Pancreas (tissue), 10 donors: ENCODE measurements at places on chromosomes 7 and 10.

- no peak for DNase-seq
- no peak overlapping the region for H3K27ac ChIP-seq
- H3K27me3 ChIP-seq = no peaks in the 10 kb centered on the region
Observed at GRCh38 chr10:69957241-69957885, 95.3 kb upstream of the MACROH2A2 start.

GRCh38 chr7:129739427-129739826, 127.9 kb downstream of the NRF1 start:
- no peak overlapping the region for H3K27ac ChIP-seq
- no peaks in the 10 kb centered on the region for H3K36me3 ChIP-seq
- H3K4me1 ChIP-seq = no peaks in the 10 kb centered on the region

- H3K36me3 ChIP-seq = no peaks in the 10 kb centered on the region
- H3K27ac ChIP-seq = no peak overlapping the region
- DNase-seq = no peak
- peaks cover 17% of the 10 kb centered on the region for H3K4me1 ChIP-seq
Observed at GRCh38 chr10:34748767-34749166, 66.3 kb downstream of the PARD3 start.

GRCh38 chr10:113097036-113097435, 147.0 kb downstream of the TCF7L2 start:
- H3K36me3 ChIP-seq = no peaks in the 10 kb centered on the region
- no peak for DNase-seq
- no peak overlapping the region for H3K27ac ChIP-seq

GRCh38 chr10:46232084-46232483, 54.7 kb upstream of the ANTXRL start:
- no peaks in the 10 kb centered on the region for H3K27me3 ChIP-seq
- DNase-seq = no peak
- H3K36me3 ChIP-seq = no peaks in the 10 kb centered on the region
- no peak overlapping the region for H3K4me3 ChIP-seq
- no peak overlapping the region for H3K27ac ChIP-seq

DNA sequence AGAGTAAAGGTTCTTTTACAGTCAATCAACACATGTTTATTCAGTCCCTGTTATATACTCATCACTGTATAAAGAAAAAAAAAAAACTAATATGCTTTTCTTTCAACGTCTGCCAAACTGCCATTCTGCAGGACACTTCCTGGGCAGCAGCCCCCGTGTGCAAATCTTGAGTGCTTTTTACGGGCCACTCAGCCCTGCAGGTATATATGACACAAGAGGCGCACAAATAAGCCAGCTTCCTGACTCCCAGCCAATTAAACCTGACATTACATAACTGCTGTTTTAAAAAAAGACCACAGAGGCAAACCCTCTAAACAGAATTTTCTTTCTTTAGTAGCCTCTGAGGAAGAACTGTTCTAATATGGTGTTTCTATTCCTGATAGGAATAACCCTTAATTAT, 263.0 kb upstream of the NEBL start:
- H3K4me1 ChIP-seq = peaks cover 9% of the 10 kb centered on the region
- H3K4me3 ChIP-seq = no peak overlapping the region
- no peak for DNase-seq
- H3K27ac ChIP-seq = no peak overlapping the region

DNA sequence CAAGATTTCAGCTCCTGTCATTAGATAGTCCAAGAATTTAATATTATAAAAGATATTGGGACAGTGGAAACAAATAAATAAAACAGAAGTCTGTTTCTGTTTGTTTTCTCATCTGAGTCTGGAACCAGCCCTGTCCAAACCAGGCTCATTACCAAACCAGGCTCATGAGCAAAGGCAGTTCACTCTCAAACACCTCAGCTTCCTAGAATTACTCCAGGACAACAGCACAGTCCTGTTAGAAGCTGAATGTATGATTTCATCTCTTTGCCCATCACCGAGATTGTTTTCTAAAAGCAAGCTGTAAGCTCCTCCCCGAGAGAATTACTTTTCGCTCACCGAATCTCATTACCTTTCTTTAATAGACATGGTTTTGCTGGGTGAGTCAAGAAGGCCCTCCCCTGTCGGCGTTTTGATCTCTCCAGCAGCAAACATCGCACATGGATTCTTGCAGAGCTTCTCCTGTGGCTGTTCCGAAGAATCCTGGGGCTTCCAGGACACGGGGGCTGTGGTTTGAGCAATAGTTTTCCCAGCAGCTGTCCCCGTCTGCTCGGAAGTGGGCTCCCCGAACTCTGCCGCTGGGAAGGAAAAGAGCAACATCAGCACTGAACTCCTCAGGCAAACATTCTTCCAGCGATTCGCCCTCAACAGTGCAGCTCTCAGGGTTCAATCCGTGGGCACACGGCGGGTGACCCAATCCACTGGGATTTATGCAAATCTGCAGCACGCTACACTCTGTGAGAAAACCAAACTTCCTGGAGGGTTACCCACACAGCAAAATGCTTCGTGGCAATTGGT, 112.5 kb downstream of the SVIL start:
- no peak overlapping the region for H3K27ac ChIP-seq
- no peaks in the 10 kb centered on the region for H3K27me3 ChIP-seq
- H3K4me1 ChIP-seq = no peaks in the 10 kb centered on the region
- H3K36me3 ChIP-seq = peaks cover 21% of the 10 kb centered on the region

- H3K4me3 ChIP-seq = no peak overlapping the region
- H3K27me3 ChIP-seq = no peaks in the 10 kb centered on the region
- no peak for DNase-seq
- no peak overlapping the region for H3K27ac ChIP-seq
- no peaks in the 10 kb centered on the region for H3K36me3 ChIP-seq
- peaks cover 10% of the 10 kb centered on the region for H3K4me1 ChIP-seq
Observed at GRCh38 chr10:29840516-29841276, 205.9 kb upstream of the SVIL start.

DNA sequence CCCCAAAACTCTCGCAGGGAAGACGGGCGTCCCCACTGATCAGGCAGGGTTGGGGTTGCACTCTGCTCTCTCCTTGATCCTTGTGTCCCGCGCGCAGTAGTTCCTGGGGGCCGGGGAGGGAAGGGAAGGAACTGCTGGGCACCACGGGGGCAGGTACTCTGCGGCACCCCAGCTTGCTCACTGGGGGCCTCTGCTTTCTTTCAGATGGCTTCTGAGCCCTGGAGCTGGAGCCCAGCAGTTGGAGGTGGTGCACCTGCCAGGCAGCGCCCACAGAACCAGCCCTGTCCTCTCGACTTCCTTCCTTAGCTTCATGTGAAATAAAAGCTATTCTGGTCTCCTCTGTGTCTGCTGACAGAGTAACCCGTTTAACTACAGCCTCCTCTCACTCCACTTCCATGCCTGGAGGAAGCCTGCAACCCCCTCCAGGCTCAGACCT, 12.2 kb downstream of the PLAC9 start:
- H3K36me3 ChIP-seq = no peaks in the 10 kb centered on the region
- H3K27ac ChIP-seq = no peak overlapping the region
- peak overlapping the region; percentile 32 for H3K4me3 ChIP-seq
- H3K27me3 ChIP-seq = no peaks in the 10 kb centered on the region
- peaks cover 5% of the 10 kb centered on the region for H3K4me1 ChIP-seq
- DNase-seq = no peak
